ENCODE measurements at places on chromosomes 2 and 18. TPM values are rescaled to one million over a fixed set of nuclear protein-coding genes. Genes with fewer than 3 reads are reported as not detected.
A peak's percentile ranks its signal among the peaks of the same experiment; 100 is the strongest.

GRCh38 chr2:52181080-52181479 lies 1149.1 kb upstream of the NRXN1 start:
- no peak for DNase-seq

Gene MC4R
- not detected for total RNA-seq

- DNase-seq = no peak
Observed at GRCh38 chr2:120707816-120708215, 27.9 kb upstream of the GLI2 start.

DNA sequence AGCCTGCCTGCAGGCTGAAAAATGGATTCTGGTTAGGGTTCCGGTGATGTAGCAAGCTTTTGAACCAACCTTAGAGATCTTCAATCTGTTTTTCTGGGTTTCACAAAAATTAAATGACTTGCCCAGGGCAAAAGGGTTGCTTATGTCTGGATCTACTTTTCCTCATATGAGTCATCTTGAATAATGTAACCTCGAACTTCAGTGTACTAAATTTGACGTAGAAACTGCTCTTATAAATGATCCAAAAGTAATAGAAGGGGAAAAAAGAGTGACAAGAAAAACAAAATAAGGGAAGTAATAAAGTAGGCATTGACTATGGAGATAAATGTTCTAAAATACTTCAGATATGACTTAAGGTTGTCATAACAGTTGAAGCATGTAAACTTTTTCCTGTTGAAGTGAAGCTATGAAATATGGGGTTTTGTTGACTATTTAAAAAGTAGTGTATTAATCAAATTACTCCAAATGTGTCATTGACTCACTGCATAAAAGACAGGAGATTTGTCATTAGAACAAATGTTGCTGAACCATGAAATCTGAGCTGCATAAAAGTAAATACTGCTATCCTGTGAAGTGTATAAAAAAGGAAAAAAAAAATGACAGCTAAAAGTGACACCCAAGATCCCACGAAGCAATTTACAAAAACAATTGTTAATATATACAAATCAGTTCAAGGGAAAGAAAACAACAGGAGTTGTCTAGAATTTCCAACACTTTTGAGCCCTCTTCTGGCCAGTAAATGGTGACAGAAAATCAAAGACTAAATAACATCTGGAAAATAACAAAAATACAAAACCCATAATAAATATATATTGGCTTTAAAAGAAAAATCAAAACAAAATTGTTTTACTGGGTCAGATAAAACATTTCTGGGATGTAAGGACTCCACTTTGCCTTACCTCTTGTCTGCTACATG lies 103.6 kb upstream of the SERPINE2 start:
- DNase-seq = no peak

DNA sequence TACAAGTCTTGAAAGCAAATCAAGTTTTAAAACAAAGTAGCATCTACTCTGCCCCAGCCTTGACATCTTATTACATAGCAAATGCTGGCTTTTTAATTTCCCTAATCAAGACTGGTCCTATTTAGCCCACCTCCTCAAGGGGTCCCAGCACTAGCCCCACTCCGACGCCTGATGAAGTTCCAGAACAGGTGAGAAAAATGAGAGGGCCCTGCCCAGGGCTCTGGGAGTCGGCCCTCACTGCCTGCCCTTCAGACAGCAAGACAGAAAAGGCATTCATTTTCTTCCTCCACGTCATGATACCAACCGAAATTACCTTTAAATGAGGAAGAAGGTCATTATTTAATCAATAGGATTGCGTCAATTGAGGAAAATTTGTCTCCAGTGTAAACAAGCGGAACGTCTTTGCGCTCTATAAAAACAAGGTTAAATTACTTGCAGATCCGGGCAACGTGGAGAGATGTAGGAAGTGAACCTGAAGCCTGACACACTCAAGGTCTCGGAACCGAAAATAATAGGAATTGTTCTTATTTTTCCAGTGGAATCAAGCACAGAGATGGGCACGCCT lies 170.6 kb upstream of the PKDCC start:
- no peak for DNase-seq

Gene BOK
- 0.22 TPM for total RNA-seq

DNA sequence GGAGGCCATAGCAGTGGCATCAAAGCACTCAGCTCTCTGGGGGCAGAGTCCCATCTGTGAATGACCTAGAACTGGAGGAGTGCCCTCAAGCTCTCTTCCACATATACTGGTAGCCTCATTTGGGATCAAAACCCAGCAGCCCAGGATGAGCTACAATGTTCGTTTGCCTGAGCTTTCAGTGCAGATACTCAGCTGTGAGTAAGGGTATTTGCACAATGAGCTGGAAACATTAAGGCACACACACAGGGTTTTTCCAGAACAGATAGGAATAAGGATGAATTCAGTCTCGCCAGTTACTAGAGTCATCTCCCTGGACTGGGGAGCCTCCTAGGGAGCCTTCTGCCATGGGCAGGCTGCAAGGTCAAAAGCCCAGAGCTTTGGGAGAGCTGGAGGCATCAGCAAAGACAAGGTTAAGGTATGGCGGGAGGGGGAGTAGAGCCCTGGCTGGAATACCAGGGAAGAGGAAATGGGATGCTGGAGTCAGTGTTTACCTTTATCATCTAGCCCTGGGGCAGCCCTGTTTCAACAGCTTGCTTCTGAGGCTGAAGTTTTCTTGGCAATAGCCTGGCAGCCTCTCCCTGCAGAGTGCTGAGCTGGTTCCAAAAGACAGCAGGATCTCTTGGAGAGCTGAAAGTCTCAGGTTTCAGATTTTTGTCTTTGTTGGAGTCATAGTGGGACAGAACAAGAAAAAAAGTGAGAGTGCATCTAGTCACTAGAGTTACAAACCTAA lies 187.7 kb downstream of the LOXHD1 start:
- no peak for DNase-seq

DNA sequence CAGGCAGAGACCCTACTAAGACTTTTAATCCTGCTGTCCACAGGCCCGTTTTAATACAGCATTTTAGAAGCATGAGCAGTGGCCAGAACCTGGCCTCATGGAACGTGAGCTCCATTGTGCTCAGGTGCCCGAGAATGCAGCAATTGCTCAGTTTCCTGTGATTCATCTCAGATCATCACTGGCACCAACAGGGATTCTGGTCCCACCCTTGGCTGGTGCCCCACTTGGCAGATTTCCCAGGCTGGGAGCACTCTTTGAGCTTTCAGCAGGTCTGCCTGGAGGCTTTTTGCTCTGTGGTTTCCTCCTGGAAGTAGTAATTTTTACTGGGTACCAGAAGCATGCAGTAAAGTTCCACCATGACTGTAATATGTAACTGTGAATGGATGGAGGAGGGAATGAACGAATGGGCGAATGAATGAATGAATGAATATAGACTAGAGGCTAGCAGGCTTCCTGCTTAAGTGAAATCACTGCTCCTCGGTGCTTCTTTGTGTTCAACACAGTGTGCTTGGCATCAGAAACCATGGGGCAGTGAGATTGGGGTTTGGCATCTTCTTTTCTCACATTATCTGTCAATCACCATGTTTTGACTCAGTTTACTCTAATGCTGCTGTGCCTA lies 312.9 kb downstream of the PRKCE start:
- peak; percentile 15 for DNase-seq

GRCh38 chr2:23460228-23460627 lies 75.2 kb downstream of the KLHL29 start:
- DNase-seq = no peak

GRCh38 chr2:67667054-67667908 lies 270.1 kb downstream of the ETAA1 start:
- DNase-seq = no peak

DNA sequence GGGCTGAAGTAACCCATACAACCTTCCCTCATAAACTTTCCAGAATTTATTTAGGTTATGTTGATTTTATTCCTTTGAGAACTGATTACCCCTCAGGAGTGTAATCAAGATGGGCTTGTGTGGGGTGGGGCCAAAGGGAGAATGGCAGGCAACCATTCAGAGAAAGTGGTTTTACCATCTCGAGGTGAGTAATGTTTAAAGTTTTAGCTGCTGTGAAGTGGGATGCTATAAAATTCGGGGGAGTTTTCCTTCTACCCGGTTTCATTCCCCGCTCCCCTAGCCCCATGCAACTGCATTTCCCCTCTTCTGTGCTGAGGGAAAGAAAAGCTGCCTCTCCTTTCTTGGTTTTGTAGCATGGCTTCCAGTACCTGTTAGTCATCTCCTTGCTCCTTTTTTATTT lies 34.7 kb downstream of the MAP4K4 start:
- DNase-seq = no peak

Gene CASP8
- 38.4 TPM for total RNA-seq

Gene DNAJC5G
- total RNA-seq = not detected

Gene NCL
- 1,361 TPM for total RNA-seq

DNA sequence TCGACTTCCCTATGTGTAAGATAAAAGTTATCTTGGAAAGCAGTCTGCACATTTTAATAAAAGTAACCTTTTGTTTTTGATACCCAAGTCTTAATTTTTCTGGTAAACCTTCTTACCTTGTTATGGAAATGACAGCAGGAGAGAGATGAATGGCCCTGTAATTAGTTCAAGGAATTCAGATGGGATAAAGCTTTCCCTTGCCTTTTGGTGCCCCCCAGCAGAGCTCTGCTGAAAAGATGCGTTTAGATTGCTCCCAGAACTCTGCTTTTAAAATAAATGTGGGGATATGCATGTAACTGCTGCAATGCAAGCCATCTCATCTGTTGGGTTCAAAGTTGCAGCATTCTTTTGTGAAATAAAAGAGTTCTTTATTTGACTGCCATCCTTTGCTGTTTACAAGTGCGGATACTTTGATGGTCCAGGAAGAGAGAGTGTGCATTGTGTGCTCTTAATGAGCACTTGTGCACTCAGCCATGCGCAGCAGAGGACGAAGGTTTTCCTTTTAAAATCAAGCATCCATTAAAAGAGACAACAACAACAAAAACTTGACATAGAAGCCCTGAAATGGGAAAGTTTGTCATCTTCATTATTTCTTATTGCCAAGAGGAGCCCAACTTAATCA lies 176.7 kb upstream of the ST6GAL2 start:
- no peak for DNase-seq

DNA sequence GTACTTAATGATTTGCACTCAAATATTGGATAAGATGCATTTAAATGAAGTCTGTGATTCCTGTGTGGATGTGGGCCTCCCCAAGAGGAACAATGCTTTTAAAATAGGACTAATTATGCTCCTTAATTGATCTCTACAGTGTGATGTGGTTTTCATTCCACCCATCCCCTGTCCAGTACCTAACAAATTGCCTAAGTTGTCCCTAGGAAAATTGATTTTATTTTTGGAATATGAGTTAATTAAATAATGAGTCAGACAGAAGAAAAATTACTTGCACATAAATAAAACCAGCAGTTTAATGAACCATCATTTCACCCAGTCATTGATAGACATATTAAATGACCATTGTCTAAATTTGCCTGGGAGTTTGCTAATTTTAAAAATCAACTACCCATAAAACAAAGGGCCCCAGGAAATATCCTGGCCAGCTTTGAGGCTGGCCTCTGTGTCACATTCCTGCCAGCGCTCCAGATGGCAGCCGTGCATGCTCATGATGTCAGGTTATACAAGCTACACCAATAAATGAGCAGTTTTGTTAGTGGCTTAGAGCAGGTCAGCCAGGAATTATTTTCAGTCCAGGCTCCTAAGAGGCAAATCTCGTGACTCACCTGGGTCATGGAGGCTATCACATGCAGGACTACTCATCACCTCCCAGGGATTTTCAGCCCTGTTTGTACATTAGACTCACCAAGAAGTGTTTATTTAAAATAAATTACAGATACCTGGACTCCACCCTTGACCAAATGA lies 31.9 kb downstream of the ABHD3 start:
- no peak for DNase-seq

Gene CAPN14
- total RNA-seq = 0.59 TPM

GRCh38 chr18:21853775-21854552 lies 113.4 kb downstream of the MIB1 start:
- no peak for DNase-seq

GRCh38 chr2:149225446-149225845 lies 104.9 kb upstream of the LYPD6 start:
- DNase-seq = no peak

Gene YPEL5
- 28.4 TPM for total RNA-seq

- DNase-seq = no peak
Observed at GRCh38 chr2:240688553-240688919, 3.1 kb upstream of the AQP12A start.

Gene ATP6V1B1
- not detected for total RNA-seq

Gene GRB14
- total RNA-seq = not detected

DNA sequence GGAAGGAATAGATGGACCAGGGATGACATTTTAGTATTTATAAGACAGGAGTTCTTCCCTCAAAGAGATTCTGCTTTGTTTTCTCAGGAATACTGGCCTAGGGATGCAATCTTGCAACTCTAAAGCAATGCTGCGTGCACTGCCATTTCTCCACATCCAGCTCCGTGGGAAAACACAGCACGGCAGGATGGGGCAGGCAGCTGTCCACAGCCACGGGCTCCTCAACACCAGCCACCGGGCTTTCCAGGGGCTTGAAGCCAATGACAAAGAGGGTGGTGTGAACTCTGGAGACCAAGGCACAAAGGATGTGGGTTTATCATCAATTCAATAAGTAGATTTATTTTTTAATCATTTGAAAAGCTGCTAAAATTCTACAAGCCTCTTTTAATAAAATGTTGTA lies 49.3 kb downstream of the CABYR start:
- no peak for DNase-seq

DNA sequence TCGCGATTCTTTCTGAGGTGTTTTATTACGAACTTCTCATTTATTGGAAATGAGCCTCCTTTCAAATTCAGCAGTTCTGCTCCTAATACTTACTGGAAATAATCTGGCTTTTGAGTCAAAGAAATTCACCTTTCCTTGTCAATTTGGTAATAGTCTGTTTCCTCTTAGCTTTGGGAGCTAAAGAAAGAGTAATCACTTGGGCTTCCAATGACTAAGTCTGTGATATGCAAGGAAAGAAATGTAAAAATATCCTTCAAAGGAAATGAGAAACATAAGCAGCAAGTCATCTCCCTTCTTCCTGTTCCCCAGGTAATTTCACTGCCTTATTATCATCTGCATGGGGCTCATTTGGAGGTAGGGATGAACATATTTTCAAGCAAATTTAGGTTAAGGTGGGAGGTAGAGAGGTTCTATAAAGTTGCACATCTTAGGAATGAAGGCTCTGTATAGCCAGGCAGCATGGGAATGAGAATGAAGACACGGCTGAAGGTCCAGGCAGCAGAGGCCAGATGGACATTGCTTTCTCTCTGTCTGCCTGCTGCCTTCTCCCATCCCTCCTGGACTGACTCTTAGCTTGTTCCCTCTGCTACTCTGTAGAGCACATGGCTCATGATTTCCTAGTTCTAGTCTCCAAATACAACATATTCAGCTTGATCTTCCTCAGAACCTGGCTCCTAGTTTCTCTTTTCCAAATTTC lies 1.0 kb downstream of the SPP2 start:
- no peak for DNase-seq
